Activated CD4-positive, alpha-beta memory T cell treated with anti-CD3 and anti-CD28 coated beads, Interleukin-2, amount 10 ng/mL, durations not matched to agents 7 days and 5 days (primary cell): ENCODE measurements at places on chromosomes 13 and 19.

GRCh38 chr19:19049406-19049805 is 14.4 kb upstream of the SLC25A42 start:
- no peak for DNase-seq

DNA sequence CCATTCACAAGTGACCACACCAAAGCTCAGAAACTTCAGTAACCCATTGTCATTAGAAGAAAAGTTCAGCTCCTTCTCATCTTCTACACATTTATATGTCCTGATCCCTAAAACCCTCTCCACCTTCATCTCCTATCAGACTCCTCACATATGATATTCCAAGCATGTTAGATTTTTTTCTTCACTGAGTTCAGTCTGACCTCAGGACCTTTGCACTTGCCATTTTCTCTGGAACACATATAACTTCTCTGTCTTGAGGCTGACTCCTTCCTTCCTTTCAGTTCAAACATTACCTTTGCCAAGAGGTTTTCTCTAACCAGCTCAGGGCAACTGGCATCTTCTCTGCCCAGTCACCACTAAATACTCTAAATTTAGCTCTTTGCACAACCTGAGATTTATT is 54.1 kb downstream of the C13orf42 start:
- DNase-seq = no peak

GRCh38 chr19:35518313-35518712 is 4.9 kb upstream of the DMKN start:
- DNase-seq = no peak

DNA sequence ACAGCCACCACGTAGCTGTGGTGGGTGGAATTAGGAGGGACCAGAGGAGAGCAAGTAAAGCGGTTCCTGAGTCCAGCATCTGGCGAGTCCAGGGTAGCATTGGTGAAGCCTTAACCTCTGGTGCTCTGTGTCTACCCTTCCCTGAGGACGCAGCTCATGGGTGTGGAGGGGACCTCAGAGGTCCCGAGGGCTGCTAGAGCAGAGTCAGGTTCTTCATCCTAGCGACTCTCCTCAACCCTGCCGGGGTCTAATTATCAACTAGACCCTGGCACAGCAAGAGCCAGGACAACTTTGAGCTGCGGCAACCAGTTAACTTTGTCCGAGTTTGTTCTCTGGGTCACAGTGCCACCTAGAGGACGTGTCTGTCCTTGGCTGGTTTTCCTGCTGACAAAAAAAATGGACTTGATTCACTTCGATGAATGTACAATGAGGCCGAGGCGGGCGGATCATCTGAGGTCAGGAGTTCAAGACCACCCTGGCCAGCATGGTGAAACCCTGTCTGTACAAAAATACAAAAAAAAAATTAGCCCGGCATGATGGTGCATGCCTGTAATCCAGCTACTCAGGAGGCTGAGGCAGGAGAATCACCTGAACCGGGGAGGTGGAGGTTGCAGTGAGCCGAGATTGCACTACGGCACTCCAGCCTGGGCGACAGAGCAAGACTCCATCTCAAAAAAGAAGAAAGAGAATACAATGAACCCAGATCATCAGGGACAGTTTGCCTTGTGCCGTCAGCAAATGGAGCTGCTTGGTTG is 25.0 kb downstream of the TSSK6 start:
- peak; percentile 85 for DNase-seq

DNA sequence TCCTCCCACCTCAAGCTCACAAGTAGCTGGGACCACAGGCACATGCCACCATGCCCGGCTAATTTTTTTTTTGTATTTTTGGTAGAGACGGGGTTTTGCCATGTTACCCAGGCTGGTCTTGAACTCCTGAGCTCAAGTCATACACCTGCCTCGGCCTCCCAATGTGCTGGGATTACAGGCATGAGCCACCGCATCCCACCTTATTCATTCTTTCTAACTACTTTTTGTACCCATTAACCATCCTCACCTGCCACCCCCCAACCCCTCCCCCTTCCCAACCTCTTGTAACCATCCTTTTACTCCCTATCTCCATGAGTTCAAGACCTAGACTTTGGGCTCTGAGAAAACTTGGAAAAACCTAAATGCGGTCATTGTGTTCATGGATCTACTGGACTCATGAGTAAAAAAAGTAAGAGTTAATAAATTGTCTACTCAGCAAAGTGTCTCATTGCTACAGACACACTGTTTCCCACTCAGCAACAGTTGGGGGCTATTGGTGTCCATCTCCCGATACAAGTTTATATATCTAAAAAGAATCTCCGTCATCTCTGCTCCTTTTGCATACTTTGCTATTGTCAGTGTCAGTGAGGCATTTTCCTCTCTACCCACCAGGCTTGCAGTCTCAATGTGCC is 44.1 kb upstream of the MEDAG start:
- no peak for DNase-seq

DNA sequence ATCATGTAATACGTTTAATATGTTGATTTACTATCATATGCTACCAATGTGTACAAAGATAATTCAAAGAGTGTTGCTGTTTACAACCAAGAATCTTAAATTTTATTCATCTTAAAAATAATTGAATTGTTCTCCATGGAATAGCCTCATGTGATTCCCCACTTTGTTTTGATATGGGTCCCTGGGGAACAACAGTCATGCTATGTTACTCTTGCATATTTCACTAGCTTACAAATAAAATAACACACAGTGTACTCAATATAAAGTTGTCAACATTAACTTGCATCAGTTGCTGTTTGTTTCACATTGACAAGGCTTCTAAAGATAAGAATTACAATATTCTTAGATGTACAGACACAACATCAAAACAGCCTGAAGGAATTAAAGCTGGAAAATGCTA is 2.3 kb downstream of the ENOX1 start:
- no peak for DNase-seq

DNA sequence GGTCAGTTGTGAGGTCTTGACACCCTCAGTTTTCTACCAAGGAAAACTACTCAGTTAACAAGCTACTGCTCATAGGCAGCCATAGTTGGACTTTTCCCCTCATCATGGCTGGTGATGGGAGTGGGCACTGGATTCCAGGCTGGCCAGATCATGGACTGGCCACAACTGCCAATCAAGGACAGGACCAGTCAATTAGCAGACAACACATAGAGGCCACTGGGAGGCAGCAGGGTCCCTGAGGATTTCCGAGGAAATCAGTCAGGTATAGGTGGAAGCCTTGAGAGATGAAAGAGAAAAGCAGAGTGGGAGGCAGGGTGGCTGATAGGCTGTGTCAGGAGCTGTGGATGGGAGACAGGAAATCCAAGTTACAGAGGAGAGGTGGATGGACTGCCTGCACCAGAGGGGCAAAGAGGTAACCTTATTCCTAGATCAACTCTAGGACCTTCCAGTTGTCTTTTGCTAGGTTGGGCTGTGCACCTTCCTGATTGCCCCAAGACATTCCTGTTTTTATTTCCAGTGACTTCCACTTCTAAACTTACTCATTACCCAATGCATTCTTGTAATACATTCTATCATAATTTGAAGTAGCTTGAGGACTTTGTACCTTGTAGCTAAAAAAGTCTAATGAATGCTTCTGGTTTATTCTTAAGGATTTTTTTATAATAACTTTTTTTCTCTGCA is 361.8 kb downstream of the KCNRG start:
- no peak for DNase-seq

DNA sequence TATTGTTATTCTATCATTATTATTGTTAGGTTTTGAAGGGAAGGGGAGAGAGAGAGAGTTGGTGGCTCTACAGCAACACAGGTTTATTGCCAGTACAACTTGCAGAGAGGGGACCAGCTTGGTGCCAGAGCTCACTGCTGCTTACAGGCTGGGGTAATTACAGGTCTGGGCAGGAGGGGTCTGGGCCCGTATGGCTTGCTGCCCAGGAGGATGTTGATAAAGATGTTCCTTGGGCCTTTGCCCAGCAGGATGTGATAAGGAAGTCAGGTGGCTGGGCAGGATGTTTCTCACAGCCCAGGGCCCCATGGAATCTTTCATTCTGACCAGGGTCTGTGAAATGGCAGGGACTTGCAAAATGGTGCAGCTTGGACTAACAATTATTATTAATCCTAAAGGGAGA is 64.2 kb upstream of the ZNF599 start:
- DNase-seq = no peak
